HEK293T (cell line): ENCODE measurements at places on chromosomes 5 and 9.

GRCh38 chr5:68273717-68274409, 58.3 kb downstream of the PIK3R1 start:
- DNase-seq, result no peak

DNA sequence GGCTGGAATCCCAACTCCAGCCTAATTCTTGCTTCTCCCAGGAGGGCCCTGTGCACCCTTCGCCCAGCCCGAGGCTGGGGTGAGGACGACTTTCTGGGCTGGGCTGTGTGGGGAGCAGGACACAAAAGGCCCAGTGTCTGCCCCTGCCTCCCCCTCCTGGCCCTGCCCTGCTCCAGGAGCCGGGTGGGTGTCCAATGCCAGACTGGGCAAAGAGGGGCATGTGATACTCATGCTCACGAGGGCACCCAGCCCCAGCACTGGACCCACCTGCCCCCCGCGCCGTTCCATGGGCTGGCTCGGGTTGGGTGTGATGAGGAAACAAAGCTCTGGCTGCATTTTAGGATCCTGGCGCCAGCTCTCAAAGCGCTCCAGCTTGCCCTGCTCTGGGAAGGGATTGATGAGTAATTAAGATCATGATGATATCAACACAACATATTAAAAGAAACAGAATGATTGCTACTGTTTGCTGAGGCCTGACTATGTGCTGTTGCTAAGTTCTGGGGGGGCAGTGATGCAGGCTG, 30.7 kb downstream of the LHX2 start:
- no peak for DNase-seq

- no peak for DNase-seq
These were observed 72.4 kb upstream of the TLX3 start for GRCh38 chr5:171236651-171237050.

DNA sequence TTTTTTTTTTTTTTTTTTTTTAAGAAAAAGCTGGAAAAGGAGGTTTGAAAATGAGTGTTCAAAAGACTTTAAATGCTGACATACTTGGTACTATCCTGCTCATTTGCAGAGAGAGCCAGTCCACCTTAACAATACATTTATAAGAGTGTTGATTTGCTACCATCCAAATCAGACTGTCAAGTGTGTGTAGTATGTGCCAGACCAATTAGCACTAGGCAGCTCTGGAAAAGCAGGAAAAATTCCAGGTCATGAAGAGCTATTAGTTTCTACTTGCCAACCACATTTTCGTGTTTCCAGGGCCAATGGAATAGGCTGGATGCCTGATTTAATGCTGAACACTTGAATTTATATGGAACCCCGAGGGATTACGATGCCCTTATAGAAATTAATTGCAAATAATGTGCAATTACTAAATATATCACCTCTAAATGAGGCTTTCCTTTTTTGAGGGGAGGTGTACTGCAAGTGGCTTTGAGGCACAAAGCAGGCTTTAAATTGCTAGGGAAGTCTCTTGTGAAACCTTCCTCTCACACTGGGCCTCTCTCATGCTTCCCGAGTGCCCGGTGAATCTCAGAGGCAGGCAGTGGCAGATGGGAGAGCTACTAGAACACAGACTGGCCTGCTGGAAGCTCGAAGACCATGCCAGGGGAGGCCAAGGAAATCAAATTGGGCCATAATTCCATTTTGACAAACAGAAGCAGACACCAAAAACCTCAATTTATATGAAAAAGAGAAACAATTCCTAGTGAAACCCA, 178.7 kb downstream of the PPP2R2B start:
- no peak for DNase-seq

DNA sequence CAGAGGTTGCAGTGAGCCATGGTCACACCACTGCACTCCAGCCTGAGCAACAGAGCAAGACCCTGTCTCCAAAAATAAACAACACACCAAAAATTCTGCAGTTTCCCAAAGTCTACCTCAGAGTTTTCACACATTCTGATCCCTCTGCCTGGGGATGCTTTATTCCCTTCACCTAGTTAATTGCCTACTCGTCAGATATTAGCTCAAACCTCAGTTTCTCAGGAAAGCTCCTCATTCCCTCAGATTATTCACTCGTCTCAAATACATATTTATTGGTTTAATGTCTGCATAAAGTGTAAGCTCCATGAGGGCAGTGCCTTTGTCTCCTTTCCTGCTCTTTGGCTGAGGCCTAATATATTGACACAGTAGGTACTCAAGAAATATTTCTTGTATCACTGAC, 2.5 kb upstream of the MATR3 start:
- no peak for DNase-seq

GRCh38 chr5:98798371-98798770, 24.9 kb downstream of the RGMB start:
- no peak for DNase-seq

GRCh38 chr9:91833096-91833877, 116.7 kb downstream of the ROR2 start:
- no peak for DNase-seq

DNA sequence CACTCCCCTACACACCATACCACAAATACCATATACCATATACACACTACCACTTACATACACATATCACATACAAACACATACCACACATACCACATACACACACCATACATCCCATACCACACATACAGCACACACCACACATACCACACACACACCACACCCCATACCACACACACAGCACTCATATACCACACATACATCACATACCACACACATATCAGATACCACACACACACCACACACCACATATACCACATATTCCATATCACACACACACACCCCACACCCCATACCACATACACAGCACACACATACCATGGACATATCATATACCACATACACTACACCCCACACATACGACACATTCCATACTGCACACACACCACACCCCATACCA, 276.6 kb downstream of the GADD45G start:
- no peak for DNase-seq

- DNase-seq, result no peak
These were observed 8.2 kb upstream of the TNIP1 start for GRCh38 chr5:151088986-151089385.

DNA sequence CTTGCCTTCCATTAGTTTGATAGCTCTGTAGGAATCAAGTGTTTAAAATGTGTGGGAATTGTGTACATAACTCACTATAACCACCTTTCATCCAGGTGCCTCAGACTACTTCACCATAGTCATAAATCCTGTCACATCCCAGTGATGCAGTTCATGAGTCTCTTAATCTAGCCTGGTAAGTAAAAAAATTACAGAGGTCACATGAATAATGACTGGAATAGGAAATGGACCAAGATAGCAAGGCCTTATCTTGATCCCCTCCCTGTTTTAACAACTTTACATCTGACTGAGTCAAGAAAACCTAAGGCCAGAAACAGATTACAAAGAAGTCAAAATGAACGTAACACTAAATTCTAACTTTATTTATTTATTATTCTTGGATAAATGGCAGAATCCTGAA, 1.5 kb upstream of the RNF145 start:
- DNase-seq, result no peak

DNA sequence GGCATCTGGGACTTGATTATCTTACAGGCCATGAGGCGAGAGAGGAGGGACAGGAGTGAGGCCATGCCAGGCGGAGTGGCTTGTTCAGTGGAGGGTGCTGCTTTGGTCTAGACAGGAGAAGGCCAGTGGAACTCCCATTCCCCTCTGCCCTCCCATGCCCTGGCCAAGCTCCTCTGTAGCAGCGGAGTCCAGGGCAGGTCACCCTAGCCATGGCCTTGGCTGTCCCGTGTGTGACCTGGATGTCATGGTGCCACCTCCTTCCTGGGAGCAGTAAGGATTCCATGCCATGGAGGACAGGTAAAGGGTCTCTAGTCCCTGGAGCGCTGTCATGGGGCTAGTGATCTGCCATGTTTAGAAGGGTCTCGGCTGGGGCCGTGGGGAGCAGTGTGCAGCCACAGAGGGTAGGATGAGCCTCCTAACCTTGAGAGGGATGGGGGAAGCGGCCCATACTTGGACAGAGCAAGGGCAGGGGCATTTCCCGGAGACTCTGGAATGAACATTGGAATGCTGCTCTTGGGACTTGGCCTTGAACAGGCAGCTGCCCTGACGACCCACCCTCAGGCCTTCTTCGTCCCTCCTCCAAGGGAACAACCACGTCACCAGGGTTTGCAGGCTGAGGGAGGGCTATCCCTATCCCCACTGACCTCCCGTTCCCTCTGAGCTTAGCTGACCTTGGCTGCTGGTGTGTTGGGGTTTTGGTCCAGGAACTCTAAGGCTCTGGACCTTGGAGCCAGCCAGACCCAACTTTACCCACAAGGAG, 100.4 kb downstream of the DAB2IP start:
- no peak for DNase-seq

DNA sequence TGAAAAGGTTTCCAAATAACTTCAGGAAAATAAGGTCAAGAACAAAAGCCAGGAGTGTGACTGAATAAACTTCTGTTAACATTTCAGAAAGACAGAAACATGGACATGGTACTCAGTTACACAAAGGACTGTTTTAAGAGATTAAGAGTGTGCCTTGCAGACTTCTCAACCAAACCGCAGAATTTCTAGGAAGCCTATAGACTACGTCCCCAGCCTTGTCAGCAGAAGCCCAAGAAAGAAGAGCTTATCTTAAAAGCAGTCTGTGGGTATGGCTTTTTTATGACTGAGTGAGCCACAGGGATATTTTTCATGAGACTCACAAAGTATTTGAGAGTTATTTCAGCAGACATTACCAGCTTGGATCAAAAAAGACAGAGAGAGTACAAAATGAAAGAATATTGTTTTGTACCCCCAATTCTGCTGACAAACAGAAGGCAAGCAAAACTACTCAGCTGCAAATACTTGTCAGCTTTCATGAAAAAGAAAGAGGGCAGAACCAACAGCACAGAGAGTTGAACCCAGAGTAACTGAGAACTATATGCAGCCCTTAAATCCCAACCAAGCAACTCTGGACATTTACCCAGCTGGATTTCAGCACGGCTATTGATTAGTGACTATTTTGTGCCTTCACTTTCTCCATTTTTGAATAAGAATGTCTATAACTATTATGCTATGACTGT, 711.0 kb upstream of the CTNND2 start:
- DNase-seq, result no peak

DNA sequence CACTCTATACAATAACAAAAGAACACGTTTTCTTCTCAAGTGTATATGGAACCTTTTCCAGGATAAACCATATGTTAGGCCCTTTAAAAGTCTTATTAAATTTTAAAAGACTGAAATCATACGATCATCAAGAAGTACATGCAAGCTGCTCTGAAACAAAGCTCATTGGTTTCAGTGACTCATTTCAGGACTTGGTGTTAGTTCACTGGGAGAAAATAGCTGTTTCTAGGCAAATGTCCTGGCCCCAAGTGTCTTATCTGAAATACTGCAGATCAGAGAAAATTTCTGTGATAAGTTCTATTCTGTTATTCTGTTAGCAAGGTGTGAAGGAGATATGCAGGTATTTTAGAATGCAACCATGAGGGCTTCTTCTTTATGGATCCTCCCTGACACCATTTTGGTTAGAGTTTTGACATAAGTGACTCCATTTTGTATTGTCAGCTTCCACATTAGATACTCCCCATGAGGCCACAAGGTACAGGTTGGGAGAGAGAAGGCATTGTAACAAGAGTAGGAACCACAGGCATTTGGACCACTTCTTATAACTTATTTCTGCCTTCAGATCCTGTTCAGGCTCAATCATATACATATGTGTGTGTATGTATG, 7.5 kb upstream of the CCDC180 start:
- DNase-seq, result no peak

GRCh38 chr5:74319076-74319475, 321.5 kb downstream of the ENC1 start:
- DNase-seq, result no peak
